ENCODE measurements at places on chromosomes 7 and 10. TPM values are rescaled to one million over a fixed set of nuclear protein-coding genes. Genes with fewer than 3 reads are reported as not detected.

GRCh38 chr10:62457598-62457997, 83.4 kb downstream of the ZNF365 start:
- no peak for DNase-seq

The TEX36 gene
- not detected for polyA plus RNA-seq

The TMEM176A gene
- polyA plus RNA-seq: 21.5 TPM

The NXPH1 gene
- not detected for polyA plus RNA-seq

The CYP2E1 gene
- polyA plus RNA-seq: 1.6 TPM

The PPP1R17 gene
- polyA plus RNA-seq: not detected

DNA sequence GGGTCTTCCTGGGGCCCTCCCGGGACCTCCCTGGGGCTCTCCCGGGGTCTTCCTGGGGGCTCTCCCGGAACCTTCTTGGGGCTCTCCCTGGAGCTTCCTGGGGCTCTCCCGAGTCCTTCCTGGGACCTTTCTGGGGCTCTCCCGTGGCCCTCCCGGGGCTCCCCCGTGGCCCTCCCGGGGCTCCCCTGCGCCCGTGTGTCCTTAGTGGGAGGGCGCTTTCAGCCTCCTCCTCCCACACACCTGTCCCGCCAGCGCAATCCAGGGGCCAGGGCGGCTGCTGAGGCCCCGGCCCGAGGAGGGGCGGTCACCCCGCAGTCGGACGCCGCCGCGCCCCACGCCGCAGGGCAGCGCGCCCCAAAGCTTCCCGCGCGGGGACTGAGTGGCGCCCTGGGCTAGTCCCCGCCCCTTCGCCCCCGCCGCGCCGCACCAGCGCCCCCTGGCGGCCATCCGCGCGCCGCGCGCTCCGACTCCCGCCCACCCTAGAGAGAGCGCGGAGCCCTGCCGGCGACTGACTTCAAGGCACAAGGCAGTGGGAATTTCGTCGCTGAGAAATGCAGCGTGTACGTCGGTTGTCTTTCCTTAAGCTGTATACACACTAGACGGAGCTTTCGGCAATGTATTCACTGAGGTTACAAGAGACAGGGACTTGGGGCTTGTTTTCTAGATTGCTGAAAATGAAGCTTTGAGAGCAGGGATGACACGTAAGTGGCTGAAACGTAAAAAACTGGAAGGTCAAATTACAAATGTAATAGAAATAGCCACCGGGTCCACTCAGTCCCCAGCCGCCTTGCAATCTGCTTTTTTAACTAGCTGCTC, 47.1 kb downstream of the INSIG1 start:
- DNase-seq: peak; percentile 80

DNA sequence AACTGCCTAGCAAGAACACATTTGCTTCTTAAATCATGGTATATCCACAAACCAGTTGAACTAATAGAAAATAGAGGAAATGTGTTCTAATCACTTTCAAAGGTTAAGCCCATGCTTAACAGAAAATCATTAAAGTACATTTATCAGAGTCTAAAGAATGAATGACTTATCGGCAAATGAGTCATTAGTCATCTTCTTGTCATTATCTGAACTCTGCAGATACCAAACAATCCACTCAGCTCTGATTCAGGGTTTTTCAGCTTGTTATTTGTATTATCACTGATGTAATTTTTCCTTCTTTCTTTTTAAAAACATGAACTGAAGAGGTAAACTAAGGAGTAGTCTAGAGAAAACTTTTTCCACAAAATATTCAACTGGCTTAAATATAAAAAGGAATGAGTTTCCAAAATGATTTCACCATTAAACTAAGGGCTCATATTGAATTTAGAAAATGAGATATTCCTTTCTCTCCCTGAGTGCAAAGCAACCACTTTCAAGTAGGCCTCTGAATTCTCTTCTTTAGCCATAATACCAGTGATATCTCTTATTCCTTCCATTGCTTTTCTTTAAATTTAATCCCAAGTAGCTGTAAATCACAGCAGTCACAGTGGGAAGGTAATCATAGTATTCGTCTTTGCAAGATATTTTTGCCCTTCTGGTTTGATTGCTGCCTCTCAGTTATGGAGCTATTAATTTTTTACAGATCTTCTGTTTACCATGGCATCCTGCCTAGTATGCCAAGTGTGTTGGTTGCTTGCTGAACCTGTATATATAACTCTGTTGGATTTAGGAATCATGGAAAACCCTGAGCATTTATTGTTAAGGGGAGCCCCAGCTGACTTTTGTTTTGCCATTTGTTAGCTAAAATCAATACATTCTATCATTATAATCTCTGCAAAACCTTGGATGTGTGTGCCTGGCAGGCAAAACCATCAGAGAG, 125.1 kb downstream of the THSD7A start:
- no peak for DNase-seq

The MBL2 gene
- not detected for polyA plus RNA-seq

The ERCC6 gene
- polyA plus RNA-seq: 10.5 TPM

GRCh38 chr7:52648872-52649271, 386.6 kb upstream of the POM121L12 start:
- no peak for DNase-seq

DNA sequence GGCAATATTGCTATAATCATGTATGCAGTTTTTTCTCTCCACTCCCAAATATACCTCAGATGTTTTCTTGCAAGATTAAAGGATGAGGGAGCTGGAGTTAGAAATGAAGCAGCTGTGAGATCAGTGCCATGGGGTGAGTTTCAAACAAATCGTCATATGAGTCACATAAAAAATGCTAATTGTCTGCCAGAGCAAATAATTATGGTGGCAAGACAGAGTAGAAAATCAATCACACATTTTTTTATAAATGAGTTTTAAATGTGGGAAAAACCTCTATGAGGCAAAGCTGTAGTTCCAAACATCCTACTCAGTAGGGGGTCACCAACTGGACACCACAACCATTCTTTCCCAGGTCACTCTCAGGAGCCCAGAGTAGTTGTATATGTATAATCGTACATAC, 55.3 kb downstream of the CH25H start:
- no peak for DNase-seq

GRCh38 chr7:144027070-144027469, 21.7 kb upstream of the OR2A5 start:
- no peak for DNase-seq

DNA sequence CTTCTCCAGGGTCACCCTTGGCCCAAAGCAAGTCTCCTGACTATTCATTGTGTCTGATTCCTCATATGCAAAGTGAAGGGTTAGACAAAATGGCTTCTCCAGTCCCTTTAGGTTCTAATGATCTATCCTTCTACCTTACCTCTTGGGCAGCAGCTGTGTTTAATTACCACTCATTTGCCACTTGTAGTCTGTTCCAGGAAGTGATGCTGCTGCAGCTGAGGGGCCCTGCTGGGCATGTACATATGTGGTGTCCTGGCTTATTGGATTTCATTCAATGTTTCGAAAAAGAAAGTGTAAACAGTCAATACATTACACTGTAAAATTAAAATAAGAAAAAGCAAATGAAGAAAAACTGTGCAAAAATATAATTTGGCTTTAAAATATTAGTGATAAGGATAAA, 36.6 kb downstream of the SCIN start:
- no peak for DNase-seq

DNA sequence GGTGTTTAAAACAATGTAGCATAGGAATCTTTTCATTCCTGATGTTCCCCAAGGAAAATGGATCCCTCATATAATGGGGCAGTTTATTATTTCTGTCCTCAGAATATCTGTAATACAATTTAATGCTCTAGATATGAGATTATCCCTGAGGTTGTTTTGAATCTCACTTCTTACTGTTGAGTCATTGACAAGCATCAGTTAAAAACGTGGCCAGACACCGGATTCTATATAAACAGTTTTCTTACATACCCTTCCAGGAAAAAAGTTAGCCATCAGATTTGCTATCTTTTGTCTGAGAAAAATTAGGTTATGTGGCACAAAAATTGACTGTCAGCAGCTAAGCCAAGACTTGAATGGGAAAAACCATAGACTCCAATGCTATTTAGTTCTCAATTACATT, 539.8 kb upstream of the CELF2 start:
- no peak for DNase-seq

- no peak for DNase-seq
Measured at GRCh38 chr7:151109094-151110048, 23.1 kb downstream of the AGAP3 start.

- no peak for DNase-seq
Measured at GRCh38 chr7:141480953-141481352, 70.3 kb upstream of the AGK start.

- no peak for DNase-seq
Measured at GRCh38 chr10:102644066-102644645, at the start of gene TRIM8. TSS of gene TRIM8 (plus strand) at chr10:102644479. CDS start at chr10:102644618, 139 bp downstream.

GRCh38 chr10:48377751-48378530, 71.5 kb downstream of the MAPK8 start:
- DNase-seq: no peak

The CAMK1D gene
- polyA plus RNA-seq: 2.9 TPM

- DNase-seq: no peak
Measured at GRCh38 chr10:68235111-68235510, 3.2 kb upstream of the ATOH7 start.

DNA sequence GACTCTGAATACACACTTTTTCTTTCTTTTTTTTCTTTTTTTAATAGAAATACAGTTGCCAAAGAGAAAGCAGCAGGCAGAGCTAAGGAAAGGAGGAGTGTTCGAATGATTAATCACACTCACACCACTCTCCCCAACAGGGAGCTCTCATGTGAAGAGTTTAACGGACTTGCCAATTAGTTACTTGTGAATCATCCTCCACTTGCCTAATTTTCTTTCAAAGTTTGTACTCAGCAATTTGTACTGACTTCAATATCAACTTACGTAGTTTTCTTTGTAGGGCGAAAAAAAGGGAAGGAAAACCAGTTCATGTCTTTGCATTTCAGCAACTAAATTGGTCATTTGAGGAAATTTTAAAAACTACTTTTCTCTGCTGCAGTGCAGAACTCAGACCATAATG, 109.2 kb downstream of the PIP4K2A start:
- DNase-seq: no peak

The RASA4B gene
- 37.1 TPM for polyA plus RNA-seq

- no peak for DNase-seq
Measured at GRCh38 chr10:8576281-8576680, 521.8 kb downstream of the GATA3 start.

The ZNF853 gene
- polyA plus RNA-seq: 15.5 TPM

The MMP21 gene
- polyA plus RNA-seq: 0.27 TPM

GRCh38 chr7:155283565-155284194, 14.0 kb upstream of the INSIG1 start:
- DNase-seq: no peak

The SFXN2 gene
- polyA plus RNA-seq: 7.5 TPM

DNA sequence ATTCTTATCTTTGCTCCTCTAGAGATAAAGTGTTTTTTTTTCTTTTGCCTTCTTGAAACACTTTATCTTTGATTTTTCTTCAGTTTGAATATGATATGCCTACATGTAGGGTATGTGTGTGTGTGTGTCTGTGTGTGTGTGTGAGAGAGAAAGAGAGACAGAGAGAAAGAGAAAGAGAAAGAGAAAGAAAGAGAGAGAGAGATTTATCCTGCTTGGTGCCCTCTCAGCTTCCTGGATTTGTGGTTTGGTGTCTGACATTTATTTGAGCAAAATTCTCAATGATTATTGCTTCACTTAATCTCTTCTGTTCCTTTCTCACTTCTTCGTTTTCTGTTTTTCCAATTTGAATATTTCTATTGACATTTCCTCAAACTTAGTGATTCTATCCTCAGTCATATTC, 60.3 kb downstream of the RAB18 start:
- DNase-seq: no peak

DNA sequence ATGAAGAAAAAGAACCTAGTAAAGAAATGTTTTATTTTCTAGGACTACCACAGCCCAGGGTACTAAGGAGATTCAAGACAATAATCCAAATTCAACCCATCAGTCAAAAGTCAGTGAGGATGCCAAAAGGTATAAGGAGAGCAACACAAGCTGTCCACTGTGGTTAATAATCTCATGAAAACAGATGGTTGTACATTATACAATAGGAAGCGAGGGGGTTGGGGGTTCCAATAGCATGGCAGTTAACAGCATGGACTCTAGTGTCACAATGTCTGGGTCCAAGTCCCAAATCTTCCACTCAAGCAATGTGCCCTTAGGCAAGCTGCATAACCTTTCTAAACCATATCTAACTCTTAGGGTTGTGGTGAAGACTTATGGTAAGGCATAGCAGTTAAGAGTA, 35.1 kb downstream of the BRAF start:
- no peak for DNase-seq

- DNase-seq: no peak
Measured at GRCh38 chr10:50398381-50398780, 147.1 kb upstream of the ASAH2 start.

The PRKAR2B gene
- 6.4 TPM for polyA plus RNA-seq

DNA sequence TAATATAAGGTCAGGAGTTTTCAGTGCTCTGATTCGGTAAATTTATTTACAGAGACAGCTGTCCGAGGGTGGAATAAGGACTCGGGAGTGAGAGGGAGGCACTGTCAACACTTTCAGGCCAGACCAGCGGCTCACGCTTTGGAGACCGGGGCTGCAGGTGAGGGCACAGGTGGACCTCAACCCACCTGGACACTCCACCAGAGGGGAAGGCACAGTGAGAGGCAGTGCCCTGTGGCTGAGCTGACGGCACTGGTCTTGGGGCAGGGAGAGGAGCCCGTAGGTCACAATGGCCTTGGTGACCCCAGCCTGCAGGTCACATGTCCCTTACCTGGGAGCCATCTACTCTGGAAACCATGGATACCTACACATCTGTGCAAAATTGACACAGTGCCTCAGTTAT, 315.1 kb downstream of the ADARB2 start:
- DNase-seq: no peak

GRCh38 chr10:112823007-112823406, 127.0 kb upstream of the TCF7L2 start:
- no peak for DNase-seq

GRCh38 chr10:13327534-13327933, 20.6 kb downstream of the SEPHS1 start:
- DNase-seq: peak; percentile 59

The CALML5 gene
- polyA plus RNA-seq: 0.99 TPM

The DTX2 gene
- polyA plus RNA-seq: 8.0 TPM

GRCh38 chr7:103447073-103447960, 1.3 kb upstream of the SLC26A5 start:
- DNase-seq: peak; percentile 5

DNA sequence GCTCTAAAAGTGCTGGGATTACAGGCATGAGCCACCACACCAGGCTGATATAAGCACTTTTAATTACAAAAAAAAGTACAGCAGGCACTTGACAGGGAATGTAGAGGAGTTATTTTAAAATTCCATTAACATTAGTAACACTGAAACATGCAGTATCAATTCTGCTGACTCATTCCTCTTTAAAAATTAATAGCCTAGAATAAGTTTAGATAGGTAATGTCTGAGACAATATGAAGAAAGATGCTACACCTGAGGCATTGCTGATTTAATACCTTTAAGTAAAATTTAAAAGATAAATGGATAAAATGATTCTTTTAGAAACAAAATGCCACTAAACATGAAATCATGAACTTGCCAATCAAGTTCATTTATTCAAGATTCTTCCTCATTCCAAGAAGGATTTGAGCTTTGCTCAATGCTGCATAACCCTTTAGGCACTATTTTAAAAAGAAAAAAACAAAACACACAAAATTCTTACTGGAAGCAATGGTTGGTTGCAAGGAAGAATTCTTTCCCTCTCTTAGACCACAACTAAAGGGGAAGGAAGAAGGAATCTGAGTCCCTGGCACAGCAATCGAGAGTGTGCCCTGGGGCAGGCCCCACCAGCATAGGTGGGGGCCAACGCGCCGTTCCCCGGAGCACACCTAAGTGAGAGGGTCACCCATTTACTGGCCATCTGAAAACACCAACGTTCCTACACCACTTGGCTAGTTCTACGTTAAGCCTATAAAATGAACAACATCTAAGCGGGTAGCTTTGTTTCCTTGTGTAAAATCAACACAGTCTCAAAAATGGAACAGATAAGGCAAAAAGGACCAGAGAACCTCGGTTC, 26.6 kb downstream of the ESYT2 start:
- DNase-seq: no peak

GRCh38 chr7:81469153-81469868, 300.5 kb downstream of the HGF start:
- no peak for DNase-seq

The NOS3 gene
- 9.2 TPM for polyA plus RNA-seq
